Uterus (tissue), 4 donors: ENCODE measurements at places on chromosomes 4 and X. TPM values are rescaled to one million over a fixed set of nuclear protein-coding genes. Genes with fewer than 3 reads are reported as not detected.

GRCh38 chr4:99825272-99825671 is 8.6 kb downstream of the DAPP1 start:
- no peak for DNase-seq

Gene SMIM10L2A
- 0.26 TPM for total RNA-seq

DNA sequence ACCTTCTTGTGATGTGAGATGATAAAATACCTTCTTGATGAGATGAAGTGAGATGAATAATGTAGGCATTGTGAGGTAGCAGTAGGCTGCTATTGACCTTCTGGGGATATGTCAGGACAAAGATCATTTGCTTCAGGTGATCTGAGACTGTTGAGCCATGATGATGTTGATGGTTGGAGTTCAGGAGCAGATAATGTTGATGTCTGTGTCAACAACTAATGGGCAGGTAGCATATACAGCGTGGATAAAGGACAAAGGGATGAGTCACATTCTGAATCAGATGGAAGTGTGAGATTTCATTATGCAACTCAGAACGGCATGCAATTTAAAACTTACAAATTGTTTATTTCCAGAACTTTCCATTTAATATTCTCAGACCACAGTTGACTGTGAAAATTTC is 57.3 kb downstream of the RAP1GDS1 start:
- DNase-seq, result no peak

Gene NPY2R
- total RNA-seq, result 0.62 TPM

Gene SPANXN3
- total RNA-seq, result not detected
